ENCODE measurements at places on chromosomes 2 and 18.

GRCh38 chr18:3688690-3689089 lies 238.7 kb downstream of the TGIF1 start:
- peak; percentile 98 for DNase-seq

- DNase-seq, result peak; percentile 50
Observed at GRCh38 chr2:149715005-149715592, 127.5 kb upstream of the MMADHC start.

GRCh38 chr18:40917056-40917455 lies 1038.0 kb upstream of the PIK3C3 start:
- peak; percentile 59 for DNase-seq

- no peak for DNase-seq
Observed at GRCh38 chr2:166147883-166148282, 20.1 kb upstream of the SCN1A start.

- DNase-seq, result no peak
Observed at GRCh38 chr2:227462462-227462951, 9.4 kb upstream of the AGFG1 start.

- DNase-seq, result no peak
Observed at GRCh38 chr2:223474893-223475292, 127.3 kb downstream of the SCG2 start.

- no peak for DNase-seq
Observed at GRCh38 chr2:54995553-54995952, 54.7 kb downstream of the RTN4 start.

GRCh38 chr2:236286873-236287545 lies 22.8 kb upstream of the ASB18 start:
- DNase-seq, result peak; percentile 83

Measured in fibroblast of skin of back (primary cell).